Activated CD4-positive, alpha-beta T cell treated with anti-CD3 and anti-CD28 coated beads for 36 hours (primary cell): ENCODE measurements at places on chromosomes 1 and 21. TPM values are rescaled to one million over a fixed set of nuclear protein-coding genes. Genes with fewer than 3 reads are reported as not detected.

DNA sequence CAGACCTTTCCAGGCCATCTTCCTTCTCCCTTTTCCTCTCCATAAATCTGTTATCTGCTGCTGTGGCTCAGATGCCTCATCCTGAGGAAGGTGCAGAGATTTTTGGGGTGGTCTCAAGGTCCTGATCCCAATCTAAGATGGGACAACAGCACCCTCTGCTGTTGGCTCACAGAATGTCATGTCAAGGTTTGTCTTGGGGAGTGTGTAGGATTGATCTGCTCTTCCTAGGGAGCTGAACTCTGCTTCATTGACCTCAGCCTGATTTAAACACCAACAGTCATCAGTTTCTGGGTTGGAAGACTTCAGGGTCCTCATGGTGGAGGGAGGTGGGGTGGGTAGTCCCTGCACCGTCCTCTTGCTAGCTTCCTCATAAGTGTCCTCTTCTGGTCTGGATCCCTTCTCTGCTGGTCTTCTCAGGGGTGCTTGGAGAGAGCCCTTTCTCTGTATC lies 62.8 kb upstream of the LAX1 start:
- H3K27ac ChIP-seq = peak overlapping the region; percentile 76
- H3K36me3 ChIP-seq = peaks cover 9% of the 10 kb centered on the region
- no peaks in the 10 kb centered on the region for H3K27me3 ChIP-seq
- no peak overlapping the region for H3K4me3 ChIP-seq

- H3K4me3 ChIP-seq = no peak overlapping the region
- H3K36me3 ChIP-seq = no peaks in the 10 kb centered on the region
- no peaks in the 10 kb centered on the region for H3K27me3 ChIP-seq
- no peak overlapping the region for H3K27ac ChIP-seq
These were observed 63.0 kb downstream of the DISP3 start for GRCh38 chr1:11541956-11542355.

- no peak overlapping the region for H3K4me3 ChIP-seq
- H3K27me3 ChIP-seq = no peaks in the 10 kb centered on the region
- no peak for DNase-seq
- peaks cover 7% of the 10 kb centered on the region for H3K4me1 ChIP-seq
- peaks cover 72% of the 10 kb centered on the region for H3K36me3 ChIP-seq
- no peak overlapping the region for H3K27ac ChIP-seq
These were observed 24.0 kb downstream of the MRAP start for GRCh38 chr21:32322676-32323075.

- H3K36me3 ChIP-seq = no peaks in the 10 kb centered on the region
- no peak overlapping the region for H3K4me3 ChIP-seq
- DNase-seq = no peak
- peaks cover 24% of the 10 kb centered on the region for H3K27me3 ChIP-seq
- H3K4me1 ChIP-seq = no peaks in the 10 kb centered on the region
These were observed 51.9 kb downstream of the KLHDC7A start for GRCh38 chr1:18532390-18533170.

Gene CXADR
- 0.91 TPM for total RNA-seq

DNA sequence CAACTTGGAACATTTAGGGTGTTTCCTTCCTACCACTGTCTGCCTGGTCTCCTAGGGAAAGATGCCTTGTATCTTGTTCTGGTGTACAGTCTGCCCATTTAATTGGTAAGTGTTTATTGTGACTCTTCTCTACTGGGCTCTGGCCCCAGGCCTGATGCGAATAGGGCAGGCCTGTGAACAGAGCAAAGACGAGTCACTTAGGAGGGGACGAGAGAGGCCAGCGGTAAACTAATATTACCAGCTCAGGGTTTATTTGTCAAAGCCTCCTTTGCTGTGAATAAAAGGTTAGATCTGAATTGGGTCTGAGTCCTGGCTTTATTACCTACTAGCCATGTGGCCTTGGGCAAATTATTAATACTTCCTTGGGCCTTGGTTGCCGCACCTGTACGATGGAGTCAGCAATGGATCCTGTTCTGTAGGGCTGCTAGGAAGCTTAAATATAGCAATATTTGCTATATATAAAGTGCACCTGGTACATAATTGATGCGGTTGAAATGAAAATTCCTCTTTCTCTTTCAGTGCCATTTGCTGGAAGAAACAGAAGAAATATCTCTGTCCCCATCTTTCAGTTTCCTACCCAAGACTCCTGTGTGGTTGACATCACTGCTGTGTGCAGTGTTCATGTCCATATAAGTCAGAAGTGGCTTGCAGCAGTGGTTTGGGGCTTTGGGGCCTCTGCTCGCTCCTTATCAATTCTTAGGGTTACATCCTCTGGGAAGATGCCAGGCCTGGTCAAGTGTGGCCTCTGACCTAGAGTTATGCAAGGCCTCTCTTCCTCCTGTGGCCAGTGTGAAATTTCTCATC lies 32.4 kb downstream of the MAPKAPK2 start:
- no peaks in the 10 kb centered on the region for H3K36me3 ChIP-seq
- H3K4me1 ChIP-seq = peaks cover 77% of the 10 kb centered on the region
- no peak overlapping the region for H3K4me3 ChIP-seq
- peak overlapping the region; percentile 89 for H3K27ac ChIP-seq
- no peaks in the 10 kb centered on the region for H3K27me3 ChIP-seq

GRCh38 chr1:16266411-16267118 lies 29.6 kb upstream of the CPLANE2 start:
- no peak overlapping the region for H3K27ac ChIP-seq
- H3K4me1 ChIP-seq = peaks cover 17% of the 10 kb centered on the region
- DNase-seq = no peak
- no peak overlapping the region for H3K4me3 ChIP-seq
- H3K27me3 ChIP-seq = no peaks in the 10 kb centered on the region

DNA sequence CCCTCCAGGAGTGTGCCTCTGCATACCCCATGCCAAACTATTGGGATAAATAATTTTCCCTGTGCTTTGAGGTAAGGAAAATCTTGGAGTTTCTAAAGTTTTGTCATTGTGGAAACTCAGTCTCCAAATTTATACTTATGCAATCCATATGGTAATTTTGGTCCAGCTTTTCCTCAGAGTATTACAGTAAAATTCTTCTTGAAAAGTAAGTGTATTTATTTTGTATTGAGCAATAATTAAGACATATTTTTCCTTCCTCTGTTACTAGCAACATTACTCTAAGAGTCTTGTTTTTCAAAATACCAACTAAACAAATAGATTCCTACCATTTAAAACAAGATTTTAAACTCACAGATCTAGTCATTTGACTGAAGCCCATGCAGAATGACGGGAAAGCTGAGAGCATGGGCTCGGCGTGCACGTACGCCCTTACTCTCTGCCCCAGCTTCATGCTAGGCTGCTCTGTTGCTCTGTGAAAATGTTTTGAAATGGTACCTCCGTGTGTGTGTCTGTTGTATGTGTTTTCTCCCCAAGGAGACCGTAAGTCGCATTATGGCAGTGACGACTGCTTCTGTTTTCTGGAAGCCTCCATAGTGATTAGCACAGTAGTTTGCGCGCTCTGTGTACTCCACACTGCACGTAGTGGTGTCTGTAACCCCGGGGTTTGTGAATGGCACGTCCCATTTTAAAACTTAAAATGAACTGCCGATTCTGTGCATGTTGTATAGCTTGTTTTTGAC lies 165.3 kb downstream of the SDCCAG8 start:
- DNase-seq = no peak
- H3K4me3 ChIP-seq = peak overlapping the region; percentile 34
- H3K27me3 ChIP-seq = no peaks in the 10 kb centered on the region
- peaks cover 6% of the 10 kb centered on the region for H3K36me3 ChIP-seq
- H3K4me1 ChIP-seq = peaks cover 32% of the 10 kb centered on the region

- no peak overlapping the region for H3K4me3 ChIP-seq
- no peaks in the 10 kb centered on the region for H3K27me3 ChIP-seq
- H3K27ac ChIP-seq = no peak overlapping the region
- H3K4me1 ChIP-seq = peaks cover 57% of the 10 kb centered on the region
- H3K36me3 ChIP-seq = no peaks in the 10 kb centered on the region
These were observed 54.1 kb upstream of the LYST start for GRCh38 chr1:235920596-235921375.

GRCh38 chr21:17455451-17455850 lies 57.4 kb upstream of the CXADR start:
- H3K36me3 ChIP-seq = no peaks in the 10 kb centered on the region
- peaks cover 10% of the 10 kb centered on the region for H3K27me3 ChIP-seq
- H3K4me3 ChIP-seq = no peak overlapping the region
- H3K4me1 ChIP-seq = peaks cover 6% of the 10 kb centered on the region
- DNase-seq = no peak

DNA sequence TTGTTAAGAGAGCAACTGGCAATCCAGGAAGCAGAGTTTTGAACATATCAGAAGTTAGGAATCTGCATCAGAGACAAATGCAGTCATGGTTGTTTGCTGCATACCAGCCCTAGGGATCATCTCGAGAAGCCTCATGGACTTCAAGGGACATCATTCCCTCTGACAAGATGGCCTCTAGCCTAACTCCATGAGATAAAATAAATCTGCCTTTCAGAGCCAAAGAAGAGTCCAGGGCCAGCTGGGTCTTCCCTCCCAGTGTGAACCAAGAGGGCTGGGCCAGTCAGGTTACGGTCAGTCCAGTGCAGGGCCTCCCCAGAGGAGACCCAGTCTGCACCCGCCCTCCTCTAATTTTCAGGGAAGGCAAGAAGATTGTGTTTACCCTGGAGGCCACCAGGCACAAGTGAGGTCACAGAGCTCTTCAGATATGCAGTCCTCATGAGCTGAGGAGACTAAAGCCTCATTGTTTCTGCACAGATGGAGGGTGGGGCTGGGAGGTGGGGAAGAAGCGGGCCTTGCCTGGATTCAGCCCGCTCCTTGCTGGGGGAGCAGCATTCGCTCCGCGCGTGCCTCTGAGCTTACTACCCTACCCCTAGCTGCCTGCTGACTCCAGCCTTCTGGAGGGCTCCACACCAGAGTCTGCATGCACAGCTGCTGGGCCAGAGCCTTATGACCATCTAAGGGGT lies 52.8 kb downstream of the CAPN2 start:
- H3K4me1 ChIP-seq = no peaks in the 10 kb centered on the region
- peak overlapping the region; percentile 13 for H3K27ac ChIP-seq
- peaks cover 29% of the 10 kb centered on the region for H3K36me3 ChIP-seq
- no peak overlapping the region for H3K4me3 ChIP-seq
- H3K27me3 ChIP-seq = no peaks in the 10 kb centered on the region

DNA sequence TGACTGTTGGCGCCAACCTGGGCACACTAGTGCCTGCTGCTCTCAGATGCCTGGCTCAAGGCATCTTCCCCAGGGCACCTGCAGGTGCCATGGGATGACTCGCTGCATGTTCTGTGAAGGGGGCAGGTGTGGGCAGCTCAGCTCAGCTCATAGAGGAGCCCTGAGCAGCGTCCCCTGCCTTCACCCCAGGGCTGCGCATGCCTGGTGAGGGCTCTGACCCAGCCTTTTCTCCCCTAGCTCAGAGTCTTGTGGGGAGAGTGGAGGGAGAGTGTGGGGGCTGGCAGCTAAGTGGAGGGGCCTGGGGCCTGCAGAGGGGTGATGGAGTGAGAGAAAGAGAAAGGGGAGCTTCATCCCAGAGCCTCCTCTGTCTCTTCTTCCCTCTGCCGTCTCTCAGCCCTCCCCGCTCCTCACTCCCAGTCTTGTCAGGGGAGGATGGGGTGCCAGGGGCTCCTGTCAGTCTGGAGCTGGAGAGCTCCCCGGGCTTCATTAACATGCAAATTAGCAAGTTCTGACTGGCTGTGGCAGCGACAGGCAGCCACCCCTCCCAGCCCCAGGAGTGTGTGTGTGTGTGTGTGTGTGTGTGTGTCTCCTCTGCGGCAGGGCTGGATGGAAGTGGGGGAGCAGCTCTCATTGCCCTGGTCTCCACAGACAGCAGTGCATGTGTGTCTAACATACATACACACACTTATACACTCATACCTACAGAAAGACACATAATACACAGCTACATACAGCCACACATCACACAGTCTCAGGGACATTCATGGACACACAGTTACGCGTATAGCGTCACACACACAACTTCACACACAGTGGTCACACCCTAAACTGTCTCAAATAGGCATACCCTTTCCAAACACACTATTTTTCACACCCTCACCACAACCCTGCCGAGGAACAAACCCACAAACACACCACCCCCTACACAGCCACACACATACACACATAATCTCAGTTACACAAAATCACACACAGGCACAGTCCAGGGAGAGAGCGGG lies 34.0 kb downstream of the FOXO6 start:
- no peak overlapping the region for H3K4me3 ChIP-seq
- H3K36me3 ChIP-seq = no peaks in the 10 kb centered on the region
- H3K27ac ChIP-seq = no peak overlapping the region

DNA sequence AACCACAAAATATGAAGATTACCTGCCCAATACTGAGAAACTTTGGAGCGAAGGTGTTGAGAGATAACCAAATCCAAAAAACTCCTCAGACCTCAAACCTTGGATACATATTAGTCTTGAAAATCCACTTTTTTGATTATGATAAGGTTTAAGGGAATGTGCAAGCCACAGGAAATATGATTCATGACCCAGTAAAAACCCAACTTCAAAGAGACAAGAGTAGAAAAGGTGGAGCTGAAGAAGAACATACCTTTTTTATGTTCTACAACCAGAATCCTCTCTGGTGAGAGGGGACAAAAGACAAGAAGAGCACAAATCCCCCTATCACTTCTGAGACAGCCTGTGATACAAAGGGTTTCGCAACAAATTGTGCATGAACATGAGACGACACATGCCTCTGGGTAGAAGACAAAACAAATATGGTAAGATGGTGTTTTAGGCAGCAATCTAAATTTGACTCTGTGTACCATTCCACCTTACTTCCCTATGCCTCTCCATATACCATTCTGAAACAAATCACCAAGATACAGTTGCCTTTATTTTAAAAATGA lies 37.3 kb downstream of the COL24A1 start:
- DNase-seq = no peak
- no peak overlapping the region for H3K27ac ChIP-seq
- peaks cover 9% of the 10 kb centered on the region for H3K4me1 ChIP-seq
- H3K4me3 ChIP-seq = no peak overlapping the region
- H3K27me3 ChIP-seq = peaks cover 3% of the 10 kb centered on the region

GRCh38 chr21:37165586-37165985 lies 92.5 kb downstream of the TTC3 start:
- no peak overlapping the region for H3K27ac ChIP-seq
- H3K27me3 ChIP-seq = no peaks in the 10 kb centered on the region
- no peaks in the 10 kb centered on the region for H3K4me1 ChIP-seq
- DNase-seq = no peak
- H3K4me3 ChIP-seq = no peak overlapping the region
- peaks cover 48% of the 10 kb centered on the region for H3K36me3 ChIP-seq

DNA sequence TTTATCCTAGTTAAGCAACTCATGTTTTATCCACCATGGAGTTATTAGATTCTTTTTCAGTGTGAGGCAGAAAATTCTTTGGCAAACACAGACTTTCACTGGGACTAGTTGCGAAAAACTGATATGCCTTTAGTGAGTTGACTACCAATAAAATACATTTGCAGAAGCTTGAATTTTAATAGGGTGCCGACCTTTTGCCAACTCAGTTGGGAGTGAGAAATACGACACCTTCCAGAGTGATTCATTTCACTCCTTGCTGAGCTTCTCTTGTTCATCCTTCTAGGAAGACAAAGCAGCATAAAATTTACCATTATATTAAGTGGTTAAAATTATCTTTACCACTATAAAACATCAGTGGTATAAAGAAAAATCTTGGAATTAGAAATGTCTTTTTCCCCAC lies 1.2 kb upstream of the KRTAP23-1 start:
- peaks cover 3% of the 10 kb centered on the region for H3K27me3 ChIP-seq
- no peak overlapping the region for H3K27ac ChIP-seq
- H3K4me1 ChIP-seq = no peaks in the 10 kb centered on the region
- H3K36me3 ChIP-seq = no peaks in the 10 kb centered on the region
- no peak overlapping the region for H3K4me3 ChIP-seq

GRCh38 chr1:215710036-215710898 lies 143.2 kb downstream of the KCTD3 start:
- no peak overlapping the region for H3K4me3 ChIP-seq
- H3K27ac ChIP-seq = no peak overlapping the region
- DNase-seq = peak; percentile 40
- H3K27me3 ChIP-seq = peaks cover 3% of the 10 kb centered on the region
- no peaks in the 10 kb centered on the region for H3K4me1 ChIP-seq

Gene PAQR6
- 4.7 TPM for total RNA-seq
